Right lung (tissue), 10 donors: ENCODE measurements at places on chromosomes 7 and 10. TPM values are rescaled to one million over a fixed set of nuclear protein-coding genes. Genes with fewer than 3 reads are reported as not detected.

- DNase-seq: no peak
Observed at GRCh38 chr10:130799532-130799931, 512.0 kb downstream of the TCERG1L start.

DNA sequence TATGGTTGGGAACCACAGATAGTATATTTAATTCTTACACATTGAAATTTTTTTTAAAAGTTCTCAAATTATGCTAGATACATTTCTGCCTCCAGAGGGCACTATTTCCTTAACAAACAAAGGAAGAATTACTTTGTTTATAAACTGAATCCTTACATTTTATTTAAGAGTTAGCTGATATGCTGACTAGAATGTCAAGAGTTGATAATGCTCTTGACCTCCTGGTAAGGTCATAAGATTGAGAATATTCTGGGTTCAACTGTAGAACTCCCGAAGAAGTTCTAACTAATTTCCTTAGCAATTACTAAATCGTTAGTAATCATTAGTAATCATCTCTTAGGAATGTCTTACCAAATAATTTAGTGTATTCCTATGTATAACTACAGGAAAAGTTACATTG lies 95.3 kb upstream of the CYP26C1 start:
- DNase-seq: peak; percentile 48

DNA sequence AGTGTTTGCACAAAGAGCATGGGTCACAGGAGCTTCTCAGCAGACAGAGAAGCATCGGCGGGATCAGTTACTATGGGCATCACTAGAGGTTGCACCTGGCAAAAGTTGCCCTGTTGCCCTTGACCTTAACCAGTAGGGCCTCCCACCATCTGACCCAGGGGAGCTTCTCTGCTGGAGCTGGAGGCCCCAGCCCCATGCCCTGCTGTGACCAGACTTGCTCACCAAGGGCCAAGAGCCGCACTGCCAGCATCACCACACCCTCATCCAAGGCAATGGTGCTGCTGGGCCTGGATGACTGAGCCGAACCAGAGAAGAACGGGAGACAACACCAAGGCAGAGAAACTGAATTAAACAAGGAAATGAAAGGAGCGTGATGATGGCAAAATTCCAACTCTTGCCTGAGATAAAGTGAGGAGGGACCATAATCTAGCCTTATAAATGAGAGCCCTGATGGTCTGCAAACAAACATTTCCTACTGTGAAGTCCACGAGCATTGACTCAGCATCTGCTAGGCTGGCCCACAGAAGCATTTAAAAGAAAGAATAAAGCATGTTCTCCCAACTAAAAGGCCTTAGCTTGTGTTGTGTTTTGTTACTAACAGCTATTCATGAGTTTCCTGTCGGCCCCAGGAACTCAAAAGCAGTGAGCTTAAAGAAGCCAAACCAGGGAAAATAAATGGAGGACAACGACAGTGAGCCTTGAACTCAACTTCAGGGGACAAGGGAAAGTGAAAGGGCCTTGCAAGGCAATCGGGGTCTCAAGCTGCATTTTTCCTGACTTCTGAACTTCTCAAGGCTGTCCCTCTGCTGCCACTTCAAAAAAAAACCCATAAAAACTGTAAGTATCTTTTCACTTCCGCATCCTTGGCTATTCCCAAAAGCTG lies 60.4 kb downstream of the AFAP1L2 start:
- DNase-seq: no peak

GRCh38 chr10:89670926-89671325 lies 25.9 kb upstream of the PANK1 start:
- no peak for DNase-seq

GRCh38 chr7:89133357-89133756 lies 337.8 kb upstream of the TEX47 start:
- DNase-seq: no peak

DNA sequence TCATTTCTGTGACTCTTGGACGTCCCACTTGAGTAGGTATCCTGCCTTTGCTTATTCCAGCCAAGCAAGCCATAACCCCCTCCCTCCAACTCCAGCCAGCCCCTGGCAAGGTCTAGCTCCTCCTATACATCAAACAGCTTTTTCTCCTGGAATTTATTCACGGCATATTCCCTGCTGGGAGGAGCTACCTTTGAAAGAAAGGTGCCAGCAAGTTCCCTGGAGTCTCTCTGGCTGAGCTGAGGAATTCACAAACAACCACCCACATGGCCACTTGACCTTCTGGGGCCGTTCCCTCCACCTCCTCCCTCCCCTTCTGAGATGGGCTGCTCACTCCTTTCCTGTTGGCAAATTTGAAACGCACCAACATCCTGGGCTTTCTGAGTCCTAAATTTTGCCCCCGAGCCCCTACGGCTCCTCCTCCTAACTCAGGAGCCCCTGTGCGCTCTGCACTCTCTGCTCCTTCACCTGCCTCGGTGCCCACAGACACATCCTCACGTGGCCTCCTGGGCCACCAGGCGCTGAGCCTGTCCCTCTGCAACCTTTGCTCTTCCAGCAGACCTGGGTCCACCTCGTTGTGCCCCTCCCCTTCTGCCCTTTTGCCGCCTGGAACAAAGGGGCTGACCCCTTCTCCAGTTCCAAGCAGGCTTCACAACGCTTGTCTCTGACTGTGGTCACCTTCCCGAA lies 48.0 kb downstream of the HSPA12A start:
- peak; percentile 25 for DNase-seq

The KDM7A gene
- 15.5 TPM for polyA plus RNA-seq

The FAM24A gene
- polyA plus RNA-seq: not detected

DNA sequence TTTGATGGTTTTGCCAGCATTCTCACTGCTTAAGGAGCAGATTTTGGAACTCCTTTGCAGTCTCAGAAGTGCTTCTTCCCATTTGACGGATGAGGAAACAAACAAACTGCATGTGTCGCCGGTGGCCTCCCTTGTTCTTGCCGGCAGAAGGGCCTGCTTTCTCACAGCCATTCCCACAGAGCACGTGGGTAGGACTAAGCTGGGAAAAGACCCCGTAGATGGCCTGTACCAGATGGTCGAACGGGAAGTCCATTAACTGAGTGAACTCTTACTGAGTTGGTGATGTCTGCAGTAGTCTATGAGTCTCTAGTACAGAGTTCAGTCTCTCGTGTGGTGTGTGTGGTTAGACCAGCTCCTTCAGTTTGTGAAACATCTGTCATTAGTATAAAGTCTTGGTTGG lies 131.9 kb downstream of the TRRAP start:
- DNase-seq: no peak

The NEBL gene
- polyA plus RNA-seq: 12.1 TPM

- peak; percentile 41 for DNase-seq
Observed at GRCh38 chr7:16421333-16422102, at the start of gene CRPPA. TSS of gene CRPPA (minus strand) at chr7:16421538. CDS start at chr7:16421322, 216 bp downstream.

DNA sequence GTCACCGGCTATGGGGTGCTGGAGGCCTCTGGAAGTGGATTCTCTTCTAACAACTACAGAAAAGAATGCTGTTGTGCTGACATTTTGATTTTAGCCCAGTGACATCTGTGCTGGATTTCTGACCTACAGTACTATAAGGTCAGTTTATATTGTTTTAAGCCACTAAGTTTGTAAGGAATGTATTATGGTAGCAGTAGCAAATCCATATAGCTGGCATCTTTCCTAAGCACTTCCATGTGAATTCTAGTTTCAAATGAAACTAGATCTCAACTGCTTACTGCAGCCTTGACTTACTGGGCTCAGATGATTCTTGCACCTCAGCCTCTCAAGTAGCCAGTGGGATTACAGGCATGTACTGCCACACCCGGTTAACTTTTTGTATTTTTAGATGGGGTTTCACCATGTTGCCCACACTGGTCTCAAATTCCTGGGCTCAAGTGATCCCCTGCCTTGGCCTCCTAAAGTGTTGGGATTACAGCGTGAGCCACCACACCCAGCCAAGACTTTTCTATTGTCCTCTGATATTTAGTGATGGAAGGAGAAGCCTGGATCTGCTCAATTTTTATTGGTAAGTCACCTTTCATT lies 414.0 kb downstream of the PHTF2 start:
- DNase-seq: no peak
